Fibroblast of lung (primary cell): ENCODE measurements at places on chromosomes 6 and 20. TPM values are rescaled to one million over a fixed set of nuclear protein-coding genes. Genes with fewer than 3 reads are reported as not detected.

- peak; percentile 30 for DNase-seq
Observed at GRCh38 chr6:2507016-2507415, 243.7 kb downstream of the MYLK4 start.

GRCh38 chr6:24780206-24780605 is 5.5 kb downstream of the GMNN start:
- peak; percentile 20 for DNase-seq

DNA sequence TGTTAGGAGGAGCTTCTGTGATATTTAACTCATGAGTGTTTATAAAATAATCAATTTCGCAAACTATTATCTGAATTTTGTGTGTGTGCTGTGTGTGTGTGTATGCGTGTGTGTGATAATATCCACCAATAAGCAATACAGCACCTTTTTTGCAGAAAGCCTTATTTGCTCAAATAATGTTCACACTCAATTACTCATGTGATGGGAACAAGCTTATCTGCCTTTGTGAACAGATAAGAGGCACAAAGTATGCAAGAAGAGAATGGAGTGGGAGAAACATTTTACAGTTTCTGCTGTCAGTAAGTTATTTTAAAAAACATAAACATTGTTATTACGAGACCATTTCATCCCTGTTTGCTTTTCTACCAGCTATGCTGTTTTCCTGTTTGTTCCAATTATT is 36.7 kb upstream of the PTPRK start:
- peak; percentile 51 for DNase-seq

GRCh38 chr6:19879663-19880062 is 42.5 kb downstream of the ID4 start:
- no peak for DNase-seq

- peak; percentile 26 for DNase-seq
Observed at GRCh38 chr6:127879685-127880084, 21.2 kb downstream of the THEMIS start.

DNA sequence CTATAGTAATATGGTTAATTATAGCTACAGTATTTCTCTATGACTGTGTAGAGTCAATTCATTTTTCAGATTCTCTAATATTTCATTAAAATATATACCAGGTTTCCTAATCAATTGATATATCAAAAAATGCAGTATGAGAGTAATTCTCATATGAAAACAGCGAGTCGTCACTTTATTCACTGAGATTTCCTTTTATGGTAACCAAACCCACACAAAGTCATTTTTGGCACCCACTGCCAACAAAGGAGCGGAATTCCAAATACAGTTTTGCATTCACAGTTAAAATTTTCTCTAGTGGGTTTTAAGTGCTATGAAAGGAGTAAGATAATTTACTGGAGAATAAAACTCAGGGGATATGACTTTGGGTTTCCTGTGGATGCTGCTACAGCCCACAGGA is 163.8 kb downstream of the HIVEP2 start:
- DNase-seq = peak; percentile 37

DNA sequence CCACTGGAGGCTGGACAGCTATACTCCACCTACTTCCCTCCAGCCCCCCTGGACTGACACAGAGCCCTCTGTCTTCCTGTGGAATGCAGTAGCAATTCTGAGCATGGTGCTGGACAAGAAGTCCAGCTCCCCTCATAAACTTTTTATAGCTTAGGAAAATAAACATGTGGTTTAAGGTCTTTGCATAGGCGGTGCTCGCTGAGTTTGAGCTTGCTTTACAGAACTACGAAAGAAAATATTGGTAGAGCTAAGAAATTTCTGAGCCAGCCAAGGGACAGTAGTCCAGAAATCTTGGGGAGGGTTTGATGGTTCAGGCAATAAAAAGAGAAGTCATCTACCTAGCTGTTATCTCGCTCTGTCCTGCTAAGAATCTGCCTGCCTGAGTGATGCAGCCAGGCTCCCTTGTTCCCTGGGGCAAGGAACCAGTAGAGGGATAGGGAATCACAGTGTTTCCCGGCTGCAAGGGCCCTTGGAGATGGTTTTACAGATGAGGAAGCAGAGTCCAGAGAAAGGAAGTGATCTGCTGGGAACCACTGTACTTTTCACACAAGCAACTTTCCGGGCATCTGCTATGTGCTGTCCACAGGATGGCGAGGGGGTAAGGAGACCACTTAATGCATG is 343.4 kb downstream of the CDC5L start:
- DNase-seq = peak; percentile 79

CENPB gene
- total RNA-seq = 106 TPM in 2 replicates

IRAK1BP1 gene
- 4.4 and 5.6 TPM in 2 replicates for total RNA-seq
